ENCODE measurements at places on chromosomes 7 and 10. TPM values are rescaled to one million over a fixed set of nuclear protein-coding genes. Genes with fewer than 3 reads are reported as not detected.

- no peak for DNase-seq
Measured at GRCh38 chr10:11164551-11164802, 146.8 kb downstream of the CELF2 start.

DNA sequence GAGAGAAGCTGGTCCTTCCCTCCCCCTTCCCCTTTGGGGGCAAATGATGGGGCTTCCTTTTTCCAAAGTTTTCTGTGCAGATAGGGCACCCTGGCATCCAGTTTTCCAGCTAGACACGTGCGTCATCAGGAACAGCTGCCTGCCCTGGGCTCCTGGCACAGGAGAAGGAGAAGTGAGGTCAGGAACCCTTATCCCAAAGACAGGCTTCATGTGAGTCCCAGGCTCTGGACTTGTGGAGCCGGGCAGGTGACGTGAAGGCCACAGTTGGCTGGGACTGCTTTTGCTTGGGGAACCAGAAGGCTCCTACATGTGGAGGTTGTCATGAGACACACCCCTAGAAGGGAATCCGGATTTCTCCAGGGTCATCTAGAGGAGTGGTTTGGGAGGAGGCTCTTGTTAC, 66.5 kb downstream of the RBM20 start:
- no peak for DNase-seq

OR6V1 gene
- not detected for total RNA-seq

SERPINE1 gene
- 370 TPM for total RNA-seq

GRCh38 chr7:132118641-132119040, 457.6 kb downstream of the PLXNA4 start:
- DNase-seq = no peak
